ENCODE measurements at places on chromosomes 1 and 21. TPM values are rescaled to one million over a fixed set of nuclear protein-coding genes. Genes with fewer than 3 reads are reported as not detected.

DNA sequence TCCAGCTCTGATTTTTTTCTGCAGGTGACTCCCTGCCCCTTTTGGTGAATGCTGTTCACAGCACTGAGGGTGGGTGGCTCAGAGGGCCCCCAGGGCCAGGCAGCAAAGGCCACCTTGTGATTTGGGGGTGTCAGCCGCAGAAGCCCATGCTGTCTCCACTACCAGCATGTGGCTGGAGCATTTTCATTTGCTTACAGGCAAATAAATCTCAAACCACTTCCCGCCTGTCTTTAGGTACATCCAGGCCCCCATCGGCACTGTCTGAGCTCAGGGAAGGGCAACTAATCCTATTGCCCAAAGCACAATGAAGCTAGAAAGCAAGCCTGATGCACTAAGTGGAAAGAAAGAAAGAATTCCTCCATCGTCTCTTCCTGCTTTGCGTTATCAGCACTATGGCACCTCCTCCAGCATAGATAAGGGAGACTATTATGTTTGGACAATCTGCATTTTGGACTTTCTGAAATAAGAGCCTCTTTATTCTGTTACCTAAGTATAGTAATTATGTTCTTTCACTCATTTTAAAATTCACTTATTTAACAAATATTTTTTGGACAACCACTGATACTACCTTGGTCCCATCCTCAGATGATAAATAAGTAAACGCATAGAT, 100.5 kb upstream of the TLR5 start:
- no peak for DNase-seq

GRCh38 chr1:14969006-14969405, 184.5 kb upstream of the TMEM51 start:
- DNase-seq, result no peak

DNA sequence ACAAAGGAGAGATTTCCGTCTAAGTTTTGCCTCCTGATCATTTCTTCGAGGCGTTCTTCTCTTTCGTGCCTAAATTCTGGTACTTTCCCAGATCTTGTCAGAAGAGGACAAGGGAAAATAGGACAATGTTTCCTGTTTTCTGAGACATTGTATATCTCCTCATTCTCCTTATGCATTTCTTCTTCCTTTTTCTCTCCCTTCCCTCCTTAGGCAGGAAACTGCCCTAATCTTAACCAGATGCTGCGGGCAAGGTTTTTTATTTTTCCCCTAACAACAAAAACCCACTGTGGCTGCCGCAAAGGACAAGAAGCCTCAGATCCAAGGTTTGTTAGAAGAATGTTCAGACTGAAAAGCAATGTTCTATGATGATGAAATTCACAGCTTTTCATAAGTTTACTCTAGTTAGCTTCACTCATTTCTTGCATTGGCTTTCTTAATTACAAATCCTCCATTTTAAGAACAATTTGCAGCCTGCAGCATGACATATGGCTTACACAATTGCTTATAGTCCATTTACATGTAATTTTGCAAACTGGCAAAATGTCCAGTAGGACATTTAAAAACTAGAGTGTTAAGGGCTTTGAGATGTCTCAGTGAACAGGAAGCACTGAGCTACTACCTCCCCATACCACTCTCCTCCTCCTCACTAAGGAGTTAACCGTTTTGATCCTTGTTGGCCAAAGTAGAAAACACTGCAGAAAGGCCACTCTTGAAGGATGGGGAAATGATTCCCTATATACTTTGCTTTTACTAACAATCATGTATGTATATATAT, 624 bp downstream of the CTSK start:
- DNase-seq, result no peak

S100A8 gene
- polyA plus RNA-seq, result 19.4 TPM

TMEM52 gene
- polyA plus RNA-seq, result 1.4 TPM
